ENCODE measurements at places on chromosomes 3 and 15.

DNA sequence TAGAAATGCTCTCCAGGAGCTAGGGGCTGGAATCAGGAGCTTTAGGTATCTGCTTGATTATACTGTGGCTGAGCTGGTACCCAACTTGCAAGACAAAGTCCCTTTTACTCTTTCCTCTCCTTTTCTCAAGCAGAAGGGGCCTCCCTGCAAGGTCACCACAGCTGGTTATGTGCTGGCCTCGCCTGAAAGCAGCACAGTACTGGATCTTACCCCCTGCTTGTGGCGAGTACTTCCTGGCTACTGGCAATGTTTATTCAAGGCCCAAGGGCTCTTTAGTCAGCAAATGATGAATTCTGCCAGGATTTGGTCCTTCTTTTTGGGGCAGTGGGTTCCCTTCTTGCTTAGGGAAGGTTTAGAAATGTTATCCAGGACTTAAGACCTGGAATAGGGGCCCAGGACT lies 234.6 kb downstream of the RAP2B start:
- DNase-seq, result no peak

- DNase-seq, result peak; percentile 27
Measured at GRCh38 chr15:74040109-74040850, 42.1 kb downstream of the GOLGA6A start.

DNA sequence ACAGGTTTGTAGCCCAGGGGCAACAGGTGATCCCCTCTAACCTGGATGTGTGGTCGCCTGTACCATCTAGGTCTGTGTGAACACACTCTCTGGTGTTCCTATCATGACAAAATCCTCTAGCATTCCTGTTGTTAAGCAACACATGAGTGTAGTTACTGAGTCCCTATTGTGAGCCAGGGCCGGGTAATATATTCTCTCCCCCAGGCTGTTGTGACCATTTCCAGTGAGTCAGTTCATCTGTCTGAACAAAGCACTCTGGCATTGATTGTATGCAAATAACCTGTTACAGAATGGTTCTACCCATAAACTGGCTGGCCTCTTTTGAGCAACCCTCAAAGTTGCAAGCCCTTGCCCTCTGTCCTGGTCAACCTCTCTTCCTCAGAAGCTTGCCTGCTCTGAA lies 2.6 kb upstream of the FLNB start:
- no peak for DNase-seq

- no peak for DNase-seq
Measured at GRCh38 chr3:34357461-34357860, 559.0 kb downstream of the PDCD6IP start.

GRCh38 chr3:69776920-69777581 lies 37.8 kb downstream of the MITF start:
- no peak for DNase-seq

Measured in H1 (cell line).